Stimulated activated CD4-positive, alpha-beta T cell treated with anti-CD3 and anti-CD28 coated beads, Interleukin-4, amount 100 ng/mL, for 24 hours (primary cell): ENCODE measurements at places on chromosomes 5 and 9.

- DNase-seq, result no peak
These were observed 49.5 kb downstream of the MRRF start for GRCh38 chr9:122314165-122314564.

DNA sequence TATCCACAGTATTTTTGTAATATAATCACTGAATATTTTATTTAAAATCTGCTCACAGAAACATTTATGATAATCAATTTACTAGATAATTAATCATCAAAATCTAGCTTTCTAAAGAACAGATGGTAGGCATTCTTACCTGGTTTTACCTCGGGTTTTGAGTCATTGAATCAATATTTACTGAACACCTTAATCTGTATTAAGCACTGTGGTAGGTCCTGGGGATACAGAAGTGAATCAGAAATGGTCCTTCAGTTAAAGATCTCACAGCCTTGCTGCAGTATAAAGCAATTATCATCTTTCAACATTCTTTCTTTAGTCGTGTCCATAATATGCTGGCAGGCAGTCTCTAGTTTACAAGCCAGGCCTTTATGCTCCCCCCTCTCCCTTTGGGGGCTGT, 2.0 kb upstream of the MEIKIN start:
- DNase-seq, result no peak

DNA sequence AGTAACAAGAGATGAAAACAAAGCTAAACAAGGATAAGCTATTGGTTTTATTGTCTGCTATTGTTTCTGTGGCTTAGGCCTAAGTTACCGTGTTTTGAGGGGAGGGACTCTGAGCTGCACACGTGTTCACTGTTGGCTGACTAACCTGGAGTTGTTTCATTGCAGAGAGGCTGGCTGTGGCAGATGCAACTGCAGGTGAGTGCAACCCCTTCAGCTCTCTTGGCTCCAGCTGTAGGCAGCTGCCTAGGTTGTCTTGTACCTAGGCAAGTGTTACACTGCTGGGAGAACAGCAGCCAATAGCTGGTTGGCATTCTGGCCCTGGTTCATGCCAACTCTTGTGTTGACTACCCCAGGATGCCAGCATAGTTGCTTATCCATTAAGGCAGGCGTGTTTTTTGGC, 17.6 kb upstream of the MATR3 start:
- DNase-seq, result no peak

DNA sequence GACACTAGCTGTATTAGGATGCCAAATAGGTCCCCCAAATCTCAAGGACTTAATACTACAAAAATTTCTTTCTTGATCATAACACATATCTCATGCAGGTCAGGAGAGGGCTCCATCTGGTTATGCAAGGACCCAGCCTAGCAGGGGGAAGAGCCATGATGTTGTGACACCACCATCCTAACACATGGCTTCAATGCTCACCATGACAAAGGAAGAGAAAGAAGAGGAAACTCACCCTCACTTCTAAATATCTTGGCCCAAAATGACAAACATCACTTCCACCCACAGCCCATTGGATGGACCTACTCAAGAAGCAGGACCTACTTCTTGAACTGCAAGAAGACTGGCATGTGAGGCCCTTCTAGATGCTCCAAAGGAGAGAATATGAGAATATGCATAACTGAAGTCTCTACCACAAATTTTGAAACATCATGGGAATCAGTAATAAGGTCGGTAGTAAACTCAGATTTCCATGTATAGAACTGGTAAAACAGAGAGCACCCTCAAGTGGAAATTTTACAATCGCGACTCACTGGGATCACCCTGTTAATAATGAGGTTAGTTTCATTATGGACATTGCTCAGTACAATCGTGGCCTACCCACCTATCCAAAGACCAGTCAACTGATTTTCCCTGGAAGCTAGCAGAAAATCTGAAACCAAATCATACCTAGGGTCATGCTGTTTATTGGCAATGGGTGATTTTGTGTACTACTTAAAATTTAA, 308.2 kb downstream of the ACTL7B start:
- no peak for DNase-seq
